ENCODE measurements at places on chromosomes 7 and 10.

DNA sequence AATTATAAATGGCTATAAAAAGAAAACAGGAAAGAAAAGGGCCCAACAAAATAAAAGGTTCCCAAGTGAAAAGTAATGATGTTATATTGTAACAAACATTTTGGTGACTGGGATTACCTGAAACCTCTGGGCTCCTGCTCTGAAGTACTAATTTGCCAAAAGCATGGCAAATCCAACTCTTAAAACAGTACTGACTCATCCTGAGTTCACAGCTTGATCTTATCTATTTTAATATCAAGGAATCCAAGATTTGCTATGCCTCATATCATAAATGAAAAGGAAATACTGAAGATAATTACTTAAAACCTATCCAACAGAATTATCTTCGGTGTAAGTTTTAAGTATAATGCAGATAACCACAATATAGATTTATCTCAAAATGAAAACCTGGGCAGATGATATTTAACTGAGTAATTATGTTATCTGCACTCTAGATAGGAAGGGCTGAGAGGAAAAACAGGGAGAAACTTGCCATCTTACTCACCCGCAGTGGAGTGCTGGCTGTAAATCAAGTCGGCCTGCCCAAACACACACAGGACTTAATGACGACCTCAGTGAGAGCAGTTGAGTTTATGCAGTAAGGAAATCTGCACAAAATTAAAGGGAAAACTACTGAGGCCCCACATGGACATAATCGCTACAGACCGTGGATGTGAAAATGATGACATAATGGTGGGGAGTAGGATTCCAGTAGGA is 48.4 kb downstream of the MPP7 start:
- no peak for DNase-seq

- no peak for DNase-seq
Measured at GRCh38 chr10:63071145-63071544, 62.0 kb upstream of the NRBF2 start.

- no peak for DNase-seq
Measured at GRCh38 chr7:127290116-127290655, 37.4 kb upstream of the GRM8 start.

DNA sequence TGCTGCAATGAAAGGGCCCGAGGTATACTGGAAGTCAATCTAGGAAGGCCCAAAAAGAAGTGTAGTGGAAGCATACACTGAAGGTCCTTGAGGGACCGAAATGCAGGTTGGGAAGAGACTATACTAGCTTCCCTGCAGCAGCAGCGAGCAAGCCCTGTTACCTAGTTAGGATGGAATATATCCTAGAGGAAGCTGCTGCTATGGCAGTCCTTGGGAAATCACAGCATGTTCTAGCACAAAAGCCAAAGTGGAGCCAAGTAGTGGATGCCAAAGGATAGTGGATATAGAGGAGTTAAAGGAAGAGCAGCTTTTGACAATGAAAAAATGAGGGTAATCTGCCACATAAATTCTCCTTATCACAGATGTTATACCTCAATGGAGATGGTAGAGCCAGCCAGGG is 123.8 kb upstream of the STARD3NL start:
- no peak for DNase-seq

- no peak for DNase-seq
Measured at GRCh38 chr7:26618449-26618848, 245.9 kb downstream of the SKAP2 start.

GRCh38 chr10:121293110-121293509 is 305.1 kb downstream of the FGFR2 start:
- no peak for DNase-seq

DNA sequence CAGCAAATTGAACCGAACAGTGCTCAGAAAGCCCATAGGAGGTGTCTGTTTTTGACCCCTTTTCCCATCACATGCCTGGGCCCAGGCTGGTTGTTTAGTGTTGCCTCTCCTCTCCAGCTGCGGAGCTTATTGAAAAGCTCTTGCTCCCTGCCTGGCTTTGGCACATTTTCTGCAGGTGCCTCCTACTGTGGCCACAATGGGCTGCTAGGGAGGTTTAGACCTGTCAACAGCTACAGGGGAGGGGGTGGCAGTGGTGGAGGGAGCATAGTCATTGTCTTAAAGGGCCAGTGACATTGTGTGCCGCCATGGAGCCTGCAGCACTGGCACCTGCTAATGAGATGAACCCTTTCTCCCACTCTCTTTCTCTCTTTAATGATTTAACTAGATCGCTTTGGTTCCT is 13.2 kb upstream of the ENO4 start:
- no peak for DNase-seq

- DNase-seq: no peak
Measured at GRCh38 chr7:13540429-13540828, 449.0 kb downstream of the ETV1 start.

DNA sequence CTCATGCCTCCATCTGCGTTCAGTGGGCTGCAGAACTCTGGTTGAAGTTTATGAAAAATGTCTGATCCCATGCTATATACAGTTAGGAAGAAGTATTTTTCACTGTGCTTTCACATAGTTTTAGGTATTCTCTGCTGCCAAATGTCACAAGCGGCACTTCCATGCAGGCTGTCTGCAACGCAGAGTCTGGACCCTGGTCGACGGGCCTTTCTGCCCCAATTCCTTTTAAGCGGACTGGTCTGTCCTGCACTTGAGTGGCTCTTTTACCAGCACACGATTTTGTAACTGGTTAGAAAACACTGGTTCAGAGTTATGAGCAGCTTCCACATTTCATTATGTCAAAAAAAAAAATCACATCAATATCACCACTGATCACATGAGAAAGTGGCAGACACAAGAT is 143.0 kb downstream of the DIP2C start:
- DNase-seq: no peak

DNA sequence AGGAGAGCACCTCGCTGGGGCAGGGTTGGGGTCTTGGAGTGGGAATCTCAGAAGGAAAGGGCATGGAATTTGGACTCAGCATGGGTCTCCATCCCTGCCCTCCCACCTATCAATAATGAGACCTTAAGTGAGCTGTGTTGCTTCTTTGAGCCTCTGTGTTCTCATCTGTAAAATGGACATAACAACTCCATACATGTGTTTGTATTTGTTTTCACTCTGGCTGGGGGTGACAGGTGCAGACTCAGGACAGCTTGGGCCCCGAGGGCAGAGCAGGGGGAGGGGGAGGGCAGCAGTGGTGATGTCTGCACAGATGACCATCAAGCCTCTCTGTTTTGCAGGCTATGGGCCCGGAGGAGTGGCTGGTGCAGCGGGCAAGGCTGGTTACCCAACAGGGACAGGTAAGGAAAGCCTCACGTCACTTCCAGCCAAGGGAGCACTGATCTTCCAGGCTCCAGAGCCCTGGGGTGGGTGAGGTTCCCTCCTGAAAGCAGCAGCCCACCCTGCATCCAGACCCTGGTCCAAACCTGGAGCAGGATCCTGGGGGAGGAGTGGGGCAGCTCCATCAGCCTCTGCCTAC is 19.9 kb downstream of the ELN start:
- no peak for DNase-seq

GRCh38 chr7:12637328-12637727 is 50.1 kb upstream of the ARL4A start:
- DNase-seq: no peak

- no peak for DNase-seq
Measured at GRCh38 chr10:92722349-92722748, 32.6 kb downstream of the HHEX start.

Data from esophagus squamous epithelium (tissue), 5 donors.